ENCODE measurements at places on chromosomes 11 and 22.

DNA sequence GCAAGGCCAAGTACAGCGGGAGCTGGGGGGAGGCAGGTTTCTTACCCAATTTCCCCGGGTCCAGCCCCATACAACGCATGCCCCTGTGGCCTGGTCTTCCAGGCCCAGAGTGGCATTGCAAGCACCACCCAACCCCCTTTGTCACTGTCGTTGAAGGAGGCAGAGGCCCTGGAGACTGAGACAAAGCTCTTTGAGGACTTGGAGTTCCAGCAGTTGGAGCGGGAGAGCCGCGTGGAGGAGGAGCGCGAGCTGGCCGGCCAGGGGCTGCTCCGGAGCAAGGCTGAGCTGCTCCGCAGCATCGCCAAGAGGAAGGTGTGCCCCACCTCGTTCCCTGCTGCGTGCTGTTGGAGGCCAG is 27.8 kb downstream of the PHLDB1 start:
- DNase-seq, result no peak

- no peak for DNase-seq
Observed at GRCh38 chr11:60902625-60903024, 3.8 kb downstream of the PRPF19 start.

- DNase-seq, result no peak
Observed at GRCh38 chr11:20448834-20449233, 61.3 kb downstream of the PRMT3 start.

- DNase-seq, result no peak
Observed at GRCh38 chr11:61359516-61359915, 2.2 kb downstream of the CYB561A3 start.

GRCh38 chr11:125451400-125452124 is 44.5 kb downstream of the FEZ1 start:
- DNase-seq, result no peak

DNA sequence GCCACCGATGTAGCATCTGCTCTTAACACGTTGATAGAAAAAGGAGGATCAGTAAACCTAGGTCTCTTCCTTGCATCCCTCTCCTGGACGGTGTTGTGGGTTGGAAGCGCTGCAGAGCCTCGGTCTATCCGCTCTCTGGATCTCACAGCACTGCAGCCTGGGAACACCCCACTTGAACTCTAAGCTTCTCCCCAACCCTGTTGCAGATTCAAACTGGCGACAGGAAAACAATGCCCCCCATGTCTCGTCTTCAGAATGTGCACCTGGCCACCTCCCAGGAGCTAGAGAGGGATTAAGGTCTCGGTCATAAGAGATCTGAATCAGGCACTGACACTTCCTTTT is 454 bp downstream of the TMEM218 start:
- DNase-seq, result no peak

GRCh38 chr11:102669664-102670063 is 35.9 kb downstream of the MMP27 start:
- no peak for DNase-seq

GRCh38 chr11:78031629-78032028 is 8.6 kb upstream of the KCTD14 start:
- DNase-seq, result no peak

DNA sequence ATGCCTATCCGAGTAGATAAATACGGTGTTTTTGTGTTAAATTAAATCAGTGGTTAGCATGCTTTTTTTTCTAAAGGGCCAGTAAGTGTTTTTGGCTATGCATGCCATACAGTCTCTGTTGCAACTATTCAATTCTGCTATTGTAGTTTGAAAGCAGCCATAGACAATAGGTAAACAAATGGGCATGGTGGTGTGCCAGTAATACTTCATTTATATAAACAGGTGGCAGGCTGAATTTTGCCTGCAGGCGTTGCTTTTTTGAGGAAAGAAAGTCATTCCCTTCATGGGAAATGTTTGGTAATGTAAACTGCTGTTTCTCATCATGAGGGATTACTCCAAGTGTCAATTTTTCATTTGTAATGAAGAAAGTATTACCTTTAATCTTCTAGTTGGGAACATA is 106.5 kb downstream of the TMEM135 start:
- no peak for DNase-seq

GRCh38 chr22:27137871-27138337 is 480.5 kb downstream of the MIAT start:
- DNase-seq, result no peak

DNA sequence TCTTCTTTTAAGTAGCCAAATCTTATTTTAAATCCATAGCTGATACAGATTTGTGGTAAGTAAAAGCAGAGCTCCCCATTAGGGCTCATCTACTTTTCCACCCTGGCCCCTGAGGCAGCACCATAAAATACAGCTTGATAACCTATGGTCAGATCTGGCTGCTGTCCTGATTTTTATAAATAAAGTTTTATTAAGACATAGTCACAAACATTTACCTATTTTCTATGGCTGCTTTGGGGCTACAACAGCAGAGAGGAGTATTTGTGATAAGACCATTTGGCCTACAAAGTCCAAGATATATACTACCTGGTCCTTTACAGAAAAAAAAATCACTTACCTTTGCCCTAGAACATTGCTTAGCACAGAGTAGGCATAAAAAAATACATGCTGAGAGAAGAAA is 200.0 kb upstream of the SEZ6L start:
- no peak for DNase-seq

DNA sequence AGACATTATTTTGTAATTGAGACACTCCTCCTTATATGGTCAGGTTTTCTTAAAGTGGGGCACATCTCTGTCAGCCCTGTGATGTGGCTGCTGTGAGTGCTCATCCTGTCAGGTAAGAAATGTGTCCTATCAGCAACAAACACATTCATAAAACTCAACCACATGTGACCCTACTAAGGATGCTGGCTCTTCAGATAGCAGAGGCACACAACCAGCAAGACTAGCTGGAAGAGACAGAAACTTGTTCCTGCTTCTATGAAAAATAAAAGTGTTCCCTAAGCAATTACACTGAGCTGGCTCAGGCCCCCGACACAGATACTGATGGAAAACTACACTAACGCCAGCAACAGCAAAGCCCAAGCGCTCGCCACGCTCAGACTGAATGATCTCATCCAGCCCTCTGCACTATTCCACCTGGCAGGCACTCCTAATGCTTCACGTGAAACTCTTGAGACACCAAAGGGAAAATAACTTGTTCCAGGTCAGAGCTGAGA is 49.8 kb upstream of the CYP2D6 start:
- no peak for DNase-seq

DNA sequence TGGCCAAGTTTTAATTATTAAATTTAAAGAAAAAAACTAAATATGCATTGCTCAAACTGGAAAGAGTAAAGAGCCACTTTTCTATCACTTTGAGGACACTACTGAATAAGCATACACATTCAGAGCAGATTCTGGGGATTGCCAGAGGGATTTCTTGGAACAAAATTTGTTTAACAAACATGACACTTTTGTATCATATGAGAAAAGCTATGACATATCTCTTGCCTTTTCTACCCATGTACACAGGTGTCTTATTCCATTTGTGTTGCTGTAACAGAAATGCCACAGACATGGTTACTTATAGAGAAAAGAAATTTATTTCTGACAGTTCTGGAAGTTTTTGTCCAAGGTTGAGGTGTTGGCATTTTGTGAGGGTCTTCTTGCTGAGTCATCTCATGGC is 13.5 kb upstream of the USP28 start:
- DNase-seq, result no peak

- DNase-seq, result no peak
Observed at GRCh38 chr11:34721646-34722045, 100.8 kb downstream of the EHF start.
